SK-N-SH (cell line): ENCODE measurements at places on chromosomes 1 and 21. TPM values are rescaled to one million over a fixed set of nuclear protein-coding genes. Genes with fewer than 3 reads are reported as not detected.

DNA sequence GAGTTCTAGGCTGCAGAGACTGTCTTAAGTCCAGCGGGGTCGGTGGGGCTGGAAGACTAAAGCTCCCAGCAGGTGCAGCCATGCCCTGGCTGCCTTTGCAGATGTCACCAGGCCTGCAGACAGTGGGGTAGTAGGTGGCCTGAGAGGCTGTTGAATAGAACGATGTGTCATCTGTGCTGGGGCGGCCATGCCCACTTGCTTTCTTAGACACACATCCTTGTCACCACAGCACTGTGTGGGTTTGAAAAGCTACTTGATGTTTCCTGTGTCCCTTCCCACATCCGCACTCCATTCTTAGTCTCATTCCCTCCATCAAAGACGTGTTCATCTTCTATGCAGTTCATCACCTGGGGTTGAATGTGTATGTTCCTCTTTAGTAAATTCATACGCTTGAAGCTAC, 184.5 kb upstream of the TMEM51 start:
- no peak for DNase-seq
- H3K4me3 ChIP-seq, result no peak overlapping the region
- no peaks in the 10 kb centered on the region for H3K27me3 ChIP-seq
- peak overlapping the region; percentile 93 for H3K27ac ChIP-seq
- H3K4me1 ChIP-seq, result peaks cover 12% of the 10 kb centered on the region

The C21orf91 gene
- polyA plus RNA-seq, result 2.2 TPM in 2 replicates

DNA sequence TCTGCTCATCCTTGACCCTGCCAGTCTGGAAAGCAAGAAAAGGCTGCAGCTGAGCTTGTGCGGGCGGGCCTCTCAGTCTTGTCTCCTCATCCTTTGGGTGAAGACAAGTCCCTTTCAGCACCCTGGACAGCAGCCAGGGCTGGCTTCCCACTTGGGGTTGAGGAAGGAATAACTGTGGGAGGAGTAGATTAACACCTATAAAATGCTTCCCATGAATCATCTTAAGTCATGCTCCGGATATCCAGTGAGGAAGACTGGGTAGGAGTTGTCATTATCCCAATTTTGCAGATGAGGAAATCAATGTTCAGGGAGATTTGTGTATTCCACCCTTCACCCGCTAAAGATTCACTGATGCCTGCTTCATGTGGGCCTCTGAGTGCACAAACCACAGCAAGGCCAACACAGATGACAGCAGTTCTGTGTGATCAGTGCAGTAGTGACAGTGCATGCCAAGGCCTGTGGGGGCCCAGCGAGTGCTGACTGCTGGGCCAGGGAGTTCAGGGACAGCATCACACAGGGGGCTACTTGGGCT, 20.1 kb upstream of the COL16A1 start:
- H3K4me1 ChIP-seq, result peaks cover 10% of the 10 kb centered on the region; the same call in 1 of the 2 replicates
- peaks cover 7% of the 10 kb centered on the region; the same call in 1 of the 2 replicates for H3K36me3 ChIP-seq
- H3K27ac ChIP-seq, result no peak overlapping the region
- no peak overlapping the region for H3K4me3 ChIP-seq

The GBP2 gene
- 8.7 and 10.2 TPM in 2 replicates for polyA plus RNA-seq

The KCNA2 gene
- not detected in 2 replicates for polyA plus RNA-seq

DNA sequence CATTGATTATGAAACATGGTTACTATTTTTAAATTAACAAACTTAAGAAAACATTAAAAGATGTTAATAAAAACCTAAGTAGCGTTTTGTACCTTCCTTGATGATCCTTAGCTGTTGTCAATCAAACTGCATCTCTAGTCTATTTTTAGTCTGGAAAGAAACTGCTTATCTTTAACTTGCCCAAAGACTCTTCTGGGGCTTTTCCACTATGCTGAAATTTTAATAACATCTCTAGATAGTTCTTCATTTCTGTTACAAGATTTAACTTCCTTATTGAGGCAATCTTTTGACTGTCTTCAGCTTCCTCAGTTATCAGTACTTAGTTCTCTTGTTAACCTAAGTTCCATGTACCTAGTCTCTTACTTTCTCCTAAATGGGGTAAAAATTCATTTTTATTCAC, 135.9 kb upstream of the HMCN1 start:
- no peak for DNase-seq
- H3K27me3 ChIP-seq, result no peaks in the 10 kb centered on the region; the same call in 1 of the 2 replicates
- H3K4me1 ChIP-seq, result peaks cover 2% of the 10 kb centered on the region; the same call in 1 of the 2 replicates
- no peak overlapping the region for H3K4me3 ChIP-seq
- H3K36me3 ChIP-seq, result no peaks in the 10 kb centered on the region

DNA sequence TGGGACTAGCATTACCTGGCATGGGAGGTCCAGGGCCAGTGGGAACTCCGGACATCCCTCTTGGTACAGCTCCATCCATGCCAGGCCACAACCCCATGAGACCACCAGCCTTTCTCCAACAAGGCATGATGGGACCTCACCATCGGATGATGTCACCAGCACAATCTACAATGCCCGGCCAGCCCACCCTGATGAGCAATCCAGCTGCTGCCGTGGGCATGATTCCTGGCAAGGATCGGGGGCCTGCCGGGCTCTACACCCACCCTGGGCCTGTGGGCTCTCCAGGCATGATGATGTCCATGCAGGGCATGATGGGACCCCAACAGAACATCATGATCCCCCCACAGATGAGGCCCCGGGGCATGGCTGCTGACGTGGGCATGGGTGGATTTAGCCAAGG, 45.8 kb downstream of the ACP6 start:
- H3K36me3 ChIP-seq, result peaks cover 11% of the 10 kb centered on the region
- H3K27me3 ChIP-seq, result no peaks in the 10 kb centered on the region
- no peaks in the 10 kb centered on the region; the same call in 1 of the 2 replicates for H3K4me1 ChIP-seq
- no peak overlapping the region for H3K27ac ChIP-seq
- DNase-seq, result no peak
- H3K4me3 ChIP-seq, result no peak overlapping the region

DNA sequence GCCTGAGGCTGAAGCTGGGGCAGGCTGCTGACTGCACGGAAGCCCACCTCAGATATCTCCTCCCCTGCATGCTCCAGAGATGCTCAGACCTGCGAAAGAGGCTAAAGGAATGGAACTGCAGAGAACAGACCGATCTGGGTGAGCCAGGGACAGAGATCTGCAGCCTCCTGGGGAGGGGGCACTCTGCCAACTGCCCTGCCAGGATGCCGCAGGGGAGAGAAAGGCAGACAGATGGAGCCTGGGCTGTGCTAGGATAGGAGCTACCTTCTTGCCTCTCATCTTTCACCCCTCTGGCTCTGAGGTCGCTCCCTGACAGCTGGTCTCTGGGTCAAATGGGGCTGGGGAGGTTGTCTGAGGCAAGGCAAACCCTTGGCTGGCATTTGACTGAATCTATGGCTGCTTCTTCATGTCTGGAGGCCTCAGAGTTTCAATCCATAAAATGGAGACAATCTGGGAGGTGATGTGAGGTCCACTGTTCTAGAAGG, 238.2 kb downstream of the GRIK3 start:
- no peak overlapping the region for H3K27ac ChIP-seq
- H3K36me3 ChIP-seq, result no peaks in the 10 kb centered on the region
- no peak overlapping the region for H3K4me3 ChIP-seq

DNA sequence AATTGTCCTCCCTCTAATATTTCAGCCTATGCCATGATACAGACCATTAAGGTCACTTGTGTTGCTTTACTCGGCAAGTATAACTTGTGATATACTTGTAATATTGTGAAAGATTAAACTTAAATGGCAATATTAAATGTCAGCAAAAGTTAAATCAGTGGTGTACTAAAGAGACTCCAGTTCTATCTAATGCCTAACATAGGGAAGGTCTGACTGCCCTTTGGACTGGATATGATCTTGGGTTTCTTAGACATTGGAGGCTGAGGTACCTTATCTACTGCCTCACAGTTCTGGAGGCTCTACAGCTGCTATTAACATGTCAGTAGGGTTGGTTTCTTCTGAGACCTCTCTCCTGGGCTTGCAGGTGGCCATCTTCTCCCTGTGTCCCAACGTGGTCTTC, 89.9 kb downstream of the MT1HL1 start:
- H3K4me3 ChIP-seq, result no peak overlapping the region
- H3K4me1 ChIP-seq, result no peaks in the 10 kb centered on the region; the same call in none of the 2 replicates
- no peaks in the 10 kb centered on the region for H3K36me3 ChIP-seq
- peak overlapping the region; percentile 86 for H3K27ac ChIP-seq
- DNase-seq, result no peak
- no peaks in the 10 kb centered on the region for H3K27me3 ChIP-seq

The CELA3B gene
- polyA plus RNA-seq, result not detected in 2 replicates

GRCh38 chr1:11132563-11133293, 33.1 kb upstream of the EXOSC10 start:
- H3K4me1 ChIP-seq, result peaks cover 35% of the 10 kb centered on the region
- no peaks in the 10 kb centered on the region for H3K27me3 ChIP-seq
- peaks cover 65% of the 10 kb centered on the region for H3K36me3 ChIP-seq
- peak; percentile 70 for DNase-seq

- no peaks in the 10 kb centered on the region for H3K27me3 ChIP-seq
- no peak overlapping the region for H3K4me3 ChIP-seq
- peaks cover 55% of the 10 kb centered on the region for H3K36me3 ChIP-seq
- no peaks in the 10 kb centered on the region for H3K4me1 ChIP-seq
- no peak overlapping the region for H3K27ac ChIP-seq
Measured at GRCh38 chr1:112666946-112667345, 7.5 kb upstream of the MOV10 start.

DNA sequence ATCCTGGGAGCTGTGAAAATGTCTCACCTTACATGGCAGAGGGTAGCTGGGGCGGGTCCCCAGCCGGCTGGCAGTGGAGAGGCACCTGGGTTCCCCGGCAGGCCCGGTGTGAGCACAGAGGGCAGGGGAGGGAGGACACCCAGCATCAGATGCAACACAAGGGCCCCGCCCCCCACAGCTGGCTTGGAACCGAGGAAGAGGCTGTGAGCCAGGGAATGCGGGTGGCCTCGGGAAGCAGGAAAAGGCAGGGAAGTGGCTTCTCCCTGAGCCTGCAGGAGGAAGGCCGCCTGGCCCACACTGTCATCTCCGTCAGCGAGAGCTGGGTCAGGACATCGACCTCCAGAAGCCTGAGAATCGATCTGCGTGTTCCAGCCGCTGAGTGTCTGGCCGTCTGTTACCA, 87.3 kb downstream of the SIK1 start:
- no peaks in the 10 kb centered on the region for H3K27me3 ChIP-seq
- no peaks in the 10 kb centered on the region for H3K36me3 ChIP-seq
- DNase-seq, result no peak
- no peak overlapping the region for H3K27ac ChIP-seq

DNA sequence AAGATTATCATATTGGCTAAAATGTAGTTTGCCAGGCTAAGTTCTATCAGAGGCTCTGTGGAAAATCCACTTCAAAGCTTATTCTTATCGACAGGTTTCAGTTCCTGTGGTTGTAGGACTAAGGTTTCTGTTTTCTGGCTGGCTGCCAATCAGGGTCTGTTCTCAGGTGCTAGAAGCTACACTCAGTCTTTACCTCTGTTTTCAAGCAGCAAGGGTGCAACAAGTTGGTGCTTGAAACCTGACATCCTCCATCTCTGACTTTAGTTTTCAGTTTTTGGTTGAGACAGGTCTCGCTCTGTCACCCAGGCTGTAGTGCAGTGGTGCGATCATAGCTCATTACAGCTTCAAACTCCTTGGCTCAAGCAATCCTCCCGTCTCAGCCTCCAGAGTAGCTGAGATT, 15.3 kb upstream of the TMCO2 start:
- H3K4me1 ChIP-seq, result no peaks in the 10 kb centered on the region
- no peak overlapping the region for H3K4me3 ChIP-seq
- DNase-seq, result no peak
- H3K36me3 ChIP-seq, result peaks cover 61% of the 10 kb centered on the region

DNA sequence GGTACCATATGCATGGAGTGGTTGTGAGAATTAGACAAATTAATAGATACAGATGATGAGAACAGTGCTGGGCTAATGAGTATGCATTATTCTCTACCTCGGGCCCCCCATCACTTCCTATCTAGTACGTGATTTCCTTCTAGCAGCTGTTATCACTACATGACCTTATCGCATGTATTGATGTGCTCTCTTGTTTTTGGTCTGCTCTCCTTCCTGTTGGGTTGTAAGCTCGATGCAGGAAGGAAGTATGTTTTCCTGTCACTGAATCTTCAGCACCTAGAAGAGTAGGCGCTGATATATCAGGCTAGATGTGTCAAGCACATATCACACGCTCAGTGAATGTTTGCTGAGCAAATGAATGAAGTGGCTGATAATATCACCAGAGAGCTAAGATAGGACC, 43.9 kb upstream of the IFNAR2 start:
- H3K27me3 ChIP-seq, result peaks cover 34% of the 10 kb centered on the region; the same call in 1 of the 2 replicates
- H3K4me3 ChIP-seq, result no peak overlapping the region
- no peaks in the 10 kb centered on the region for H3K36me3 ChIP-seq
- DNase-seq, result no peak

GRCh38 chr1:229636042-229636441, 10.0 kb downstream of the URB2 start:
- H3K4me3 ChIP-seq, result no peak overlapping the region
- no peak for DNase-seq
- H3K27ac ChIP-seq, result no peak overlapping the region
- peaks cover 69% of the 10 kb centered on the region for H3K36me3 ChIP-seq
- H3K27me3 ChIP-seq, result no peaks in the 10 kb centered on the region
- H3K4me1 ChIP-seq, result no peaks in the 10 kb centered on the region

- no peaks in the 10 kb centered on the region for H3K27me3 ChIP-seq
- H3K4me1 ChIP-seq, result peaks cover 14% of the 10 kb centered on the region
- no peak overlapping the region for H3K4me3 ChIP-seq
Measured at GRCh38 chr1:32769524-32770220, 47.5 kb downstream of the YARS1 start.

DNA sequence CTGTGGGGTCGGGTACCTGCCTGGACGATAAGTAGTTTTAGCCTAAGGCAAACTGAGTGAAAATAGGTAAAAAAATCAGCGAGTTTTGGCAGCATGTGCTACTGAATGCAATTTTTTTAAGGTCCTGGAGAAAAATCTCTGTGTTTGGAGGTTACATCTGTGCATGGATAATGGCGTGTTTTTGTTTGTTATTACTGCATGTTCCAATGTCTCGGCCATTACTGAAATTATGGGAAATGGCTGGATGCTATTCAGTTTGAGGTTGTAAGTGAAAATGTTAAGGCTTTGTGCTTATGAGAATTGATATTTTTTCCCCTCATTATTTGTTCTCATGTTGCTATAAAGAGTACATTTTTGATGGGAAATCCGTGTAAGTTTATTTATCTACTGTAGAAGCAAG, 441.7 kb downstream of the PRDM2 start:
- DNase-seq, result no peak
- no peaks in the 10 kb centered on the region for H3K4me1 ChIP-seq
- H3K36me3 ChIP-seq, result no peaks in the 10 kb centered on the region
- H3K27me3 ChIP-seq, result no peaks in the 10 kb centered on the region
- H3K27ac ChIP-seq, result no peak overlapping the region
- no peak overlapping the region for H3K4me3 ChIP-seq

- H3K4me3 ChIP-seq, result no peak overlapping the region
- peaks cover 11% of the 10 kb centered on the region; the same call in 1 of the 2 replicates for H3K4me1 ChIP-seq
- no peak overlapping the region for H3K27ac ChIP-seq
Measured at GRCh38 chr1:11858968-11859871, 475 bp upstream of the NPPB start.

- H3K27me3 ChIP-seq, result no peaks in the 10 kb centered on the region
- H3K36me3 ChIP-seq, result no peaks in the 10 kb centered on the region
- no peak overlapping the region for H3K27ac ChIP-seq
- no peak overlapping the region for H3K4me3 ChIP-seq
- DNase-seq, result no peak
Measured at GRCh38 chr1:171219346-171220080, 28.8 kb upstream of the FMO1 start.

GRCh38 chr1:232014941-232015340, 388.4 kb downstream of the DISC1 start:
- H3K4me1 ChIP-seq, result no peaks in the 10 kb centered on the region
- no peak overlapping the region for H3K27ac ChIP-seq
- H3K27me3 ChIP-seq, result no peaks in the 10 kb centered on the region
- no peaks in the 10 kb centered on the region for H3K36me3 ChIP-seq
- DNase-seq, result no peak
- H3K4me3 ChIP-seq, result no peak overlapping the region

- H3K27ac ChIP-seq, result no peak overlapping the region
- peak overlapping the region; percentile 39; the same call in 1 of the 2 replicates for H3K4me3 ChIP-seq
- no peaks in the 10 kb centered on the region for H3K36me3 ChIP-seq
- H3K4me1 ChIP-seq, result 0 out of 2 replicates have a peak, but pooled peaks cover 3% of the 10 kb centered on the region
- H3K27me3 ChIP-seq, result peaks cover 52% of the 10 kb centered on the region
- no peak for DNase-seq
Measured at GRCh38 chr1:10793129-10793651, 3.3 kb downstream of the CASZ1 start.
